ENCODE measurements at places on chromosomes 16 and 17.

- H3K4me1 ChIP-seq, result no peaks in the 10 kb centered on the region
- no peak for DNase-seq
- no peak overlapping the region for H3K4me3 ChIP-seq
- H3K27ac ChIP-seq, result no peak overlapping the region
- H3K36me3 ChIP-seq, result no peaks in the 10 kb centered on the region
Observed at GRCh38 chr17:8924595-8924994, 40.9 kb downstream of the PIK3R5 start.

- no peak for DNase-seq
- no peak overlapping the region for H3K27ac ChIP-seq
- no peak overlapping the region for H3K4me3 ChIP-seq
- H3K27me3 ChIP-seq, result no peaks in the 10 kb centered on the region
- no peaks in the 10 kb centered on the region for H3K4me1 ChIP-seq
- no peaks in the 10 kb centered on the region for H3K36me3 ChIP-seq
Observed at GRCh38 chr16:68592466-68593337, 52.4 kb upstream of the CDH3 start.

GRCh38 chr17:76131692-76132573 lies 9.1 kb downstream of the FOXJ1 start:
- peaks cover 4% of the 10 kb centered on the region for H3K27me3 ChIP-seq
- H3K27ac ChIP-seq, result no peak overlapping the region
- DNase-seq, result no peak
- no peaks in the 10 kb centered on the region for H3K36me3 ChIP-seq
- no peak overlapping the region for H3K4me3 ChIP-seq

DNA sequence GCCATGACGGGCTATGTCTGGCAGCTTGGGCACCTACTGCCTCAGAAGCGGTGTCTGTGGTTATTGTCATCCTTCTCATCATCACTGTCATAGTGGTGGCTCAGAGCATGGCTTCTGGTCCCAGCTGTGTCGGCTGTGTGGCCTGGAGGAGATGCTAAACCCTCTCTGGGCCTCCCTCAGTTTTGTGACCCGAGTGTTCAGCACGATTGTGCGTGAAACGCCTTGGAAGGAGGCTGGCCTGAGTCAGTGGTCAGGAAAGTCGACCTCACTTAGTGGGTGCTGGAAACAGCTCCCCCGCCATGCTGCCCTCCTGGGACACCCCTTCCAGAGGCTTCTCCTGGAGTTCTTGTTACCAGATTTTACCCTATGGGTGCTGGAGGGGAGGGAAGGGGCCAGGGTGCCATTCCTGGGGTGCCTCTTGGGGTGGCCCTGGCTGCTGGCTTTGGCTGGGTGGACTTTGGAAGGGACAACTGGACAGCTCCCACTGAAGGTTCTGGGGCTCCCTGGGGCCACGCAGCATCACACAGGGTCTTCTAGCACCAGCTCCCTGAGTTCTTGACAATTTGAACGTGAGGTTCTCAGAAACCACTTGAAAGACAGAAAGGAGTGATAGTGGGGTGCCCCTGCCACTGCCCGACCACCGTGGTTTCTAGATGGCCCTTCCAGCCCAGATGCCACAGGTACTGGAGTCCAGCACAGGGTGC lies 226.5 kb upstream of the GSE1 start:
- H3K4me3 ChIP-seq, result no peak overlapping the region
- H3K4me1 ChIP-seq, result peaks cover 10% of the 10 kb centered on the region
- H3K27me3 ChIP-seq, result no peaks in the 10 kb centered on the region
- H3K36me3 ChIP-seq, result no peaks in the 10 kb centered on the region
- H3K27ac ChIP-seq, result no peak overlapping the region

DNA sequence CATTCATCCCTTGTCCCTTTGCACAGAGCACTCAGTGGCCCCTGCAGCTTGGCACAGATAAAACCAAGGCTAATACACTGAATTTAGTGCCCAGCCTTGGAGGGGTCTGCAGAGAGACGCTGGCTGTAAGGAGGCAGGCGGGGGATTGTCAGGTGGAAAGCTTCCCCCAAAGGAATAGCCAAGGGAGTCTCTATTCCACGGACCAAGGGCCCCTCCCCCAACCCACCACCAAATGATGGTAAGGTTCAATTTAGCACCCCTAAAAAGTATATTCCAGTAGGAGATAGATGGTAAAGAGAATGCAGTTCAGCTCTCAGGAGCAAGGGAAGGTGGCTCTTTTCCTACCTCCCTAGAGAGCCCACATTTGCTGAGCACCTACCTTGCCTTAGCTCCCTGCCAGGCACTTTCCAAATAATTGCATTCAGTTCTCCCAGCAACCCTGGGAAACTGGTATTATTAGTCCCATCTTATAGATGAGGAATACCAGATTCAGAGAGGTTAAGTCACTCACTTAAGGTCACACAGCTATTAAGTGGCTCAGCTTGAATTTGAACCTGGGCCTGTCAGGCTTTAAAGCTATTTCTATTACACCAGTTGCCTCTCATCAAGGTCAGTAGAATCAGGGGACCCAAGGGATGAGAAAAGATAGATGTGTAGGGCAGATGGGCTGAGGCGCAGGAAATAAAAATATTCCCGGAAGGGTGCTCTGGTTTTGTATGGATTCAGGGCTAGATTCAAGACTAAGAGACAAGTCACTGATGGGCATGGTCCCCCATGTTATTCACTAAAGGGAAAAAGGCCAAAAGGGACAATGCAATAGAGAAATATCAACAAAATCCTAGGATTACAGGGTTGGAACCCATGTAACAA lies 20.0 kb upstream of the ZFHX3 start:
- no peak for DNase-seq
- peak overlapping the region; percentile 99 for H3K27ac ChIP-seq
- no peaks in the 10 kb centered on the region for H3K27me3 ChIP-seq

GRCh38 chr17:37305406-37305905 lies 70.3 kb upstream of the C17orf78 start:
- no peaks in the 10 kb centered on the region for H3K4me1 ChIP-seq
- no peak for DNase-seq
- H3K27me3 ChIP-seq, result no peaks in the 10 kb centered on the region
- no peak overlapping the region for H3K4me3 ChIP-seq
- no peaks in the 10 kb centered on the region for H3K36me3 ChIP-seq

- DNase-seq, result peak; percentile 72
- peaks cover 6% of the 10 kb centered on the region for H3K4me1 ChIP-seq
- no peak overlapping the region for H3K4me3 ChIP-seq
- no peak overlapping the region for H3K27ac ChIP-seq
Observed at GRCh38 chr17:64694207-64694606, 32.1 kb upstream of the SMURF2 start.

GRCh38 chr17:46109603-46110189 lies 83.5 kb downstream of the KANSL1 start:
- no peaks in the 10 kb centered on the region for H3K27me3 ChIP-seq
- no peaks in the 10 kb centered on the region for H3K36me3 ChIP-seq
- H3K4me1 ChIP-seq, result peaks cover 30% of the 10 kb centered on the region
- DNase-seq, result no peak
- H3K4me3 ChIP-seq, result no peak overlapping the region
- no peak overlapping the region for H3K27ac ChIP-seq

- H3K36me3 ChIP-seq, result peaks cover 2% of the 10 kb centered on the region
- no peak for DNase-seq
- H3K4me3 ChIP-seq, result peak overlapping the region; percentile 98
- peak overlapping the region; percentile 82 for H3K27ac ChIP-seq
Observed at GRCh38 chr17:73191443-73192205, 1.2 kb upstream of the COG1 start.

DNA sequence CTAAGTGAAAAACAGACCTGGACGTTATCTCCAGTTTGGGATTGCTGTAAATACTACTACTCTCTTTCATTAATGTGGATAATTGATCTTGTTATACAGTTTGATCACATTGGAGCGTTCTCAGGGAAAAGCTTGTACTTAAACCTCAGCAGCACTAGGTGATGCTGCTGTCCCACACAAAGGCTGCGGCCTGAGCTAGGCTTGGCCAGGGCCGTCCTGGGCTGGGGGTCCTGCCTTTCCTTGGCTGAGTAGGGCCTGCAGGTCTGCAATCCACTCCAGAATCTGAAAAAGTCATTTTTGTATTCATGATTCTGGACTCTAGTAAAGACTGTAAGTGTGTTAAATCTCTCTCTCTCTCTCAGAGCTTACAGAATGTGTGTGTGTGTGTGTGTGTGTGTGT lies 23.7 kb upstream of the PMFBP1 start:
- no peak for DNase-seq
- H3K27me3 ChIP-seq, result no peaks in the 10 kb centered on the region
- no peak overlapping the region for H3K4me3 ChIP-seq
- peaks cover 13% of the 10 kb centered on the region for H3K4me1 ChIP-seq
- no peaks in the 10 kb centered on the region for H3K36me3 ChIP-seq
- no peak overlapping the region for H3K27ac ChIP-seq

DNA sequence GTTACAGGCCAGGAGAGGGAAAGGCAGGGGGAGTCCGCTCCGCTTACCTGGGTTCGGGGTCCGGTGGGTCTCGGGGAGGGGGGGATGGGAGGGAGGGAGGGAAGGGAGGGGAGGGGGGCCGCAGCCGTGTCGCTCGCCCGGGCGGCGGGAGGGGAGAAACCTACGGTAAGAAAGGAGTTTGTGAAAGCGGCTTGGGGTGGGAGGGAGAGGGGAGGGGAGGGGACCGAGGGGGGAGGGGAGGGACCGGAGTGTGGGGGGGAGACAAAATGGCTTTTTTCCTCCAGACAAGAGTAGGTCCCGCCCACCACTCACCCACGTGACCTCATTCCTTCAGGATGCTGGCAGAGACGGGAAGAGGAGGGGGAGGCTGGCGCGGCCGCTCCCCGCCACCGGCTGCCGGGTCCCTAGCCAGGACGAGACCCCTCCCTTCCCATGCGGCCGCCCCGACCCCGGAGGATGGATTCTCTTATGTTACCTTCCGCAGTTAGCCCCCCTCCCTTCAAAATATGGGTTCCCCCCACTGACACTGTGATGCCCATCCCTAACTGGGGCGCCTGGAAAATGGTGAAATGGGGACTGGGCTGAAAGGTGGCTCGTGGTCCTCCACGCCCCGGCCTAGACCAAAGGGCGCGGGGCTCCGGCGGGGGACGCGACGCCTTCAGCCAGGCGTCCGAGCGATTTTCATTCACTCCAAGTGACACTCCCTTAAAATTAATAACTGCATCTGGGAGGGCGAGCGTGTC lies at the start of gene PCGF2:
Gene PCGF2, minus strand, starts transcription at position 188 of the 743 bp plus-strand sequence. CDS start 7,934 bp downstream, outside the sequence.
- H3K4me1 ChIP-seq, result peaks cover 40% of the 10 kb centered on the region
- no peaks in the 10 kb centered on the region for H3K27me3 ChIP-seq
- peak; percentile 94 for DNase-seq
- no peaks in the 10 kb centered on the region for H3K36me3 ChIP-seq
- H3K27ac ChIP-seq, result peak within 1 kb of the TSS; percentile 99

DNA sequence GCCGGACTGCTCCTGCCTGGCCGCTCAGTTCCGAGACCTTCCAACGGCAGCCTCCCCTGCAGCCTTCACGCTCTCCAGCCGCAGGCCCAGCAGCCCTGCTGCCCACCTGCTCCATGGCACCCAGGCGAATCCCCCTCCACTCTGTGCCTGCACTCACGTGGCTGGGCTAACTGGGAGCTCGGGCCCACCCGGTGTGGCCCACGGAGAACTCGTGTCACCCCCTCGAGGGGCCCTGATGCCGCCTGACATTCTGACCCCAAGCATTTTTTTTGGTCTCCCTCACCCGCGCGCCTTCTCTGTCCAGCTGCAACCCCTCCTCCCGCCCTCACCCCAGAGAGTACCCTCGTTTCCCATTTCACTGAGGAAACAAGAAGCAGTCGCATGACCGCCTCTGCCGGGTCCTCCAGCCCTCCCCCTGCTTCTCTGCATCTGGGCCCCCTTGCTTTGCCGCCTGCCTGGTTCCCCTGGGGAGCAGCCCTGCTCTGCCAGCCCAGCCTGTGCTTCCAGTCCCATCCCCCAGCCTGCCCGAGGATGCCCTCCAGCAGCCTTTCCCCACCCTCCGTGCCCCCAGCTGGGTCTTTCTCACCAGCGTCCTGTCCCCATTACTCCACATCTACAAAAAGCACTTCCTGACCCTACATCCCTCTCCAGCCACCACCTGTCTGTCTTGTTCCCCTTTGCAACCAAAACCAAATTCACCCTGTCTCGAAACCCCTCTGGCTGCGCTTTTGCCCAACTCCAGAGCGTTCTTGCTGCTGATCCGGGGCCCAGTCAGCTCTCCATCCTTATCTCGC lies 146.4 kb upstream of the CHMP6 start:
- no peak overlapping the region for H3K27ac ChIP-seq
- no peak overlapping the region for H3K4me3 ChIP-seq
- H3K27me3 ChIP-seq, result no peaks in the 10 kb centered on the region
- no peaks in the 10 kb centered on the region for H3K36me3 ChIP-seq
